ENCODE measurements at places on chromosomes 6 and 20.
A peak's percentile ranks its signal among the peaks of the same experiment; 100 is the strongest.

GRCh38 chr20:52399352-52399751 lies 207.8 kb upstream of the ZFP64 start:
- no peak for DNase-seq

GRCh38 chr20:2871661-2872458 lies 1.4 kb upstream of the PTPRA start:
- DNase-seq, result no peak

DNA sequence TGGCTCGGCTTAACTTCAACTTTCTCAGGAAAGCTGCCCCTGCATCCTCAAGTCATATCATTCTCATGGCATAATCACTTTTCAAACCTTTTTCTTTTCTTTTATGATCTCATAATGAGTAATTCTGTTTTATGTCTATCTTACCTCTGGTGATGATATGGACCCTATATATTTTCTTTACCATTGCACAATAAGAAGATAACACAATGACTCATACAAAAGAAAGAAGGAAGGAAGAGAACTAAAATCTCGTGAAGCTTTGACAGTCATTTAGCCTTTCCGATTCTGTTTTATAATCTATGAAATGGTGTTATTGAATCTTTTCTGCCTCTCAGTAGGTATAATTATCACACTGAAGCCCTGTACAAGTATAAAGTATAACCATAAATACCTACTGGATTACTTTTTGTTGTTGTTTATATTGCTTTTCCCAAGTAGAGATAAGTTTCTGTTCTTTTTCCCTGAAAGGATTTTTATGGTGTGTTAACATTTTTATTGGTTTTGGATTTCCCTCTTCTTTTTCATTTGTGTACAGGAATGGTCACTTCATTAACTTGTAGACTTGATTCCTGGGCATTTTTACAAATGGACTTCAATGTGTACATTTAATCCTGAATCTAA lies 300.9 kb downstream of the LAMA2 start:
- no peak for DNase-seq

DNA sequence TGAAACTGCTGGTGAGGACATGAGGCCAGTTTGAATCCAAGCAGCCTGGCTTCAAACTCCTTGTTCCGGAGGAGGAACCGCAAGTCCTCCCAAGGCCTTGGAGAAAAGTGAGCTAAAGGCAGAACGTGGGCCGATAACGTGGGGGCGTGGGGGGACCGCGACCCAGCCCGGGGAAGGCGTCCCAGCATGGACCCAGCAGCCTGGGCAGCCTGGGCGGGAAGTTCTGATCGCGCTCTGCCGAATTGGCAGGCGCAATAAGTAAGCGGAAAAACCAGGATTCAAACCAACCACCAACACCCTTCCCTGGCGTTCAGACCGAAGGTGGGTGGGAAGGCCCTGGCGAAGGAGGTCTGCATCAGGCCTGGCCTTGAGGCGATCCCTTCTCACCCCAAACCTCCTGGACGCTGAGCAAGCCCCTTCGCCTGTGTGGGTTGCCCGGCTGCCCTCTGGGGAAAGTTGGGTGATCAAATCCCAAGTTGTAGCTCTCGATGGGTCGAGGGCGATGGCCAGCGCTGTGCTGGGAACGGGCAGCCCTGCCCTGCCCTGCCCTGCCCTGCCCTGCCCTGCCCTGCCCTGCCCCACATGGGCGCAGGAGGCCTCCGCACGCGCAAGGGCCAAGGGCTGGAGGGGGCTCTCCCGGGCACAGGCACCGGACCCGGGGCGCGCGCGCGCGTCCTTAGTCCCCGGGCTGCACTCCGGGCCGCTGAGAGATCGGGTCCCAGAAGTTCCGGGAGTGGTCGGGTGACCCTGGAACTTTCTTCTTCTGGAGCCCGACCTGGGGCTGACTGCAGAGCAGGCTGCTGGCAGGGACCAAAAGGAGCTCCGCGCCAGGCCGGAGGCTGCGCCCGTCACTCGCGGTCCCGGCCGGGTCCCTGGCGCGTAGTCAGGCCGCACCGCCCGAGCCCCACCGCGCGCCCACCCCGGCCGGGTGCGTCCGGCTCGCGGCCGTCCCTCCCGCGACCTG lies 637 bp upstream of the SLC22A3 start:
- DNase-seq, result no peak

- DNase-seq, result no peak
Observed at GRCh38 chr6:152893187-152893586, 89.7 kb downstream of the FBXO5 start.

GRCh38 chr20:5001174-5002076 lies at the start of gene SLC23A2:
SLC23A2 (minus strand) TSS chr20:5001510; CDS start chr20:4932562, 68,948 bp downstream.
- DNase-seq, result peak; percentile 77

DNA sequence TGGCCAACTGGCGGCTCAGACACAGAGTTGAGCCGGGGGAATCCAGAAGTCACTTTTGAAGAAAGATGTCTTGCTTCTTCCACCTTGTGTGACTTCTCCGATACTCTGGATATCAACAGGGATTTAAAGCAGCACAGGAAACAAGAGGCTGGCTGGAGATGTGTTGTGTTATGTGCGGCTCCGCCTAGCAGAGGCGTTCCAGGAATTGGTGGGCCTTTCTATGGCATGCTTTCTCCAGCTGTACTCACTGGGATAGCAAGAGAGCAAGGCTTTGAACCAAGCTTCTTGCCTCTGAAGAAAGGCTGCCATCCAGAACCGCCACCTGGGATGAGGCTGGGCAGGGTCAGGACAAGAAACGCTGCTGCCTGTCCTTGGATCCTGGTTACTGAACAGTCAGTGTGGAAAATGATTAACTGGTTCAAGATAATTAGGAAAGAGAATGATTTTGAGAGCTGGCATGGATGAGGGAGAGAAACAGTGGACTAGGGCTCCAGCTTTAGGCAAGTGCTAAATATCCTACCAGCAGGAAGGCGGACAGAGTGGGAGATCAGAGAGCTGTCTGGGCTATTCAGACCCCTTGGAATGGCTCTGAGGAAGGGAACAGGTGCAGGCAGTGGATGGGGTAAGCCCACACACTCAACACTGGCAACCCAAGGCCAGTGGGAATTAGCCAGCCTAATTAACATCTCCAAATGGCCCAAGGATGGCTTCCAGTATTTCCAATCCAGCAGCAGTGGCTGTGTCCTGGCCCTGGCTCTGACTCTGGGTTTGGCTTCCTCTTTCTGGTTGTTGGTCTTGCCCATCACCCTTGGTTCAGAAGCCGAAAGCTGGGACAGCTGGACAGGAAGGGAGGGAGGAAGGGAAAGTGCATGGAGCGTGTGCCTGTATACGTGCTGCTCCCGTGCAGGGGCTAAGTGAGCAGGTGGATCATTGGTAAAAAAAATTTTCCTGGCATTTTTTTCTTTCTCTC lies 31.9 kb downstream of the INSM1 start:
- DNase-seq, result no peak

DNA sequence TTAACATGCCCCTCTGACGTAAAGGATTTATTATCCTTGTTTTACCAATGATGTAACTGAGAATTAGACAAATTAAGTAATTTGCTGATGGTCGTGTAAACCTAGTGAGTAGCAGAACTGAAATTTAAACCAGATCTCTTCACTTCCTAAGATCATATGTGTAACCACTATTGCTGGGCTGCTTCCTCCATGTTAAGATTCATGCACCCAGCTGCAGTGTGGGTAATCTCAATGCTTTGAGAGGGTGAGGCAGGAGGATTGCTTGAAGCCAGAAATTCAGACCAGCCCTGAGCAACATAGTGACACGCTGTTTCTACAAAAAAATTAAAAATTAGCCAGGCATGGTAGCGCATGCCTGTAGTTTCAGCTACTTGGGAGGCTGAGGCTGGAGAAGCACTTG lies 97.9 kb downstream of the L3MBTL3 start:
- no peak for DNase-seq

DNA sequence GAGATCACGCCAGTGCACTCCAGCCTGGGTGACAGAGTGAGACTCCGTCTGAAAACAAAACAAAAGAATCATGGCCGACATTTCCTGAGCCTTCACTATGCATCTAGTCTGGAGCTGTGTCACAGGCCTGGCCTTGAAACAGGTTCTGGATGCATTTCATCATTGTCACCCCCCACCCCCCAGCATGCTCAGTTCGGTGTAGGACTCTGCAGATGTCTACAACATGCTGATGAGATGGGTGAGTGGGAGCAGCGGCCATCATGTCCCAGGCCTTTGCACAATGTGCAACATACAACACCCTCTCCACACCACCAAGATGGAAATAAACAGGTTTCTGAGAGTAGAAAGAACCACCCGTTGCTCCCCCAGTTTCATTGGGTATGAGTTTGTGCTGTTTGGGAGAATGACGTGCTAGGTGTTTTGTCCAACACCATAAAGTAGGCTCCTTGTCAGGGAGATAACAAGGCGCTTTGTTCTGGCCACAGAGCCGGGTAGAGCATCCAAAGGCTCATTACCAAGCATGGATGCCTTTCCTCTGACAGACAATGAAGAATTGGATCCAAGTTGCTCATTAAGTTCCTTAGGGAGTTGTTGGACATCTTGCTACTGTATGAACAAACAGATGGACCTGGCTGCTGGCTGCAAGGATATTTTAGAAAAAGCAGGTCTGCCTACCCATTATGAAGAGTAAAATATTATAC lies 22.1 kb downstream of the SNHG17 start:
- DNase-seq, result peak; percentile 45

GRCh38 chr6:160030103-160030502 lies 61.2 kb downstream of the IGF2R start:
- DNase-seq, result no peak

DNA sequence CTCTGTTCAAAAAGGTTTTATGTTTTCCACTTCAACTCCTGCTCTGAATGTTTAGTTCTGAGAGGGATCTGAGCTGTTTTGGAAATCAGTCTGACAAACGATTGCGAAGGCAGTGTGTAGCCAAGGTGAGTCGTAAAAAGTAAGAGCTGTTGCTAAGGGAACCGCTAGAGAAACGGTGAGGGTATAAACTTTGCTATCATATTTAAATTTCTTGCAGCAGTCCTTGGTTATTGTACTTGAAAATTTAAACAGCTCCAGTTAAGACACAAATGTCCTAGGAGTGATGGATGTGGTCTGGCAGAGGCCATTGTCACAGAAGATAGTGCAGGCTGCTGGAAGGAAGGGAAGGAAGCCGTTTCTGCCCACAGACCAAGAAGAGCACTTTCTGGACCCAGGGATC lies 64.9 kb upstream of the CITED2 start:
- no peak for DNase-seq

GRCh38 chr6:127950566-127951145 lies 49.8 kb upstream of the THEMIS start:
- DNase-seq, result no peak

DNA sequence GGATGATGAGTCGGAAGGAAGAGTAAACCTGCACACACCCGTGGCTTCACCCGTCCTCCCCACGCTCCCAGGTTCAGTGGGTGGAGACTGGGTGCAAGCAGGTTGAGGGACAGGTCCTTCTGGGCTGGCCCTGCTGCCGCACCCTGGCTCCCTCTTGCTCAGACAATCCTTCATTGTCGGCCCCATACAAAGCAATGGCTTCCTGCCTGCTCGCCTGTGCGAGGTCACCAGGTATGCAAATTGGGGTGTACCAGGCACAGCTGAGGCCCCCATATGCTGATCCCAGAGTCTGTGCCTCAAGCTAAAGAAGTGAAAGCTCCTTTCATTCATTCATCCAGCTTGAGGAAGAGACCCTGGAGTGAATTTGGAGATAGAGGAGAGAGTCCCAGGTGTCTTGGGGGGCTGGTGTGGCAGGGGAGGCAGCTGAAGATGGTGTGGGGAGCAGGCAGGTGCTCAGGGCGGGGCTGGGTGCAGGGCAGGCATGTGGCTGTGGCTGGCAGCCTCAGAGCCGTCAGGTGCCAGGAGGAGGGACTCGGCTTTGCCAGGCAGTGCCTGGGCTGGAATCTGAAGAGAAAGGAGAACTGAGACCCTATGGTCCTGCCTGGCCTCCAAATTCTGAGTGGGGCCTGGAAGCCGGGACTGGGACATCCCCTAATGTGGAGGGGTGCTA lies 4.7 kb downstream of the SLCO4A1 start:
- no peak for DNase-seq

DNA sequence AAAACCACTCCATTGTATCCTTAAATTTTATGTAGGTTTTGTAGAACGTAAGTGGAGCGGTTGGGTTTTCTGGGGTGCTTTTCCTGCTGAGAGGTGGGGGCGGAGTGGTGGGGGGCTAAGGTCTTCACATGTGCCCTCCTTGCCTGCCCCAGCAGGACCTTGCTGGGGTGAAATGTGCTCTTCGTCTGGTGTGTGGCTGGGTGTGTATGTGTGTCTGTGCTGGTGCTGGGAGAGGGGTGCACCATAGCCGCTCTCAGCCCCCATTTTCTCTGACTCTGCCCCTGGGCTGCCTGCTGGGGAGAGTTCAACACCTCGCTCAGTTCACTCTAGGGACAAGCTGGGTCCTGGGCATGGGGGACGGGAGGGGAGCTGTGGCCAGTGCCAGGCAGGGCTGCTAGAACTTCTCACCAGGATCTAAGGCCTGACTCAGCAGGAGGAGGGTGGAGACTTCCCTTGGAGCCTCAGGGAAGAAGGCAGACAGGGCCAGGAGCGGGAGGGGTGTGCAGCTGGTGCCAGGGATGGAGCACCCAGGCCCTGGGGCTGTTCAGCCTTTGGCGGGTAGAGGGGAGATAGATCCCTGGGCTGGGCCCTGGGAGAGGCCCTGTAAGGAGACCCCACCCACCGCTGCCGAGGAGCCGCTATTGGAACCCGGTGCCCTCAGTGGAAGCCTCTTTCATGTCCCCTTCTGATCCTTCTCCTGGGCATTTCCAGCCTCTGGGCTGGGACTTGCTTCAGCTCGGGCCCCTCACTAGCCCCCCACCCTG lies 4.8 kb downstream of the SOX18 start:
- DNase-seq, result no peak

DNA sequence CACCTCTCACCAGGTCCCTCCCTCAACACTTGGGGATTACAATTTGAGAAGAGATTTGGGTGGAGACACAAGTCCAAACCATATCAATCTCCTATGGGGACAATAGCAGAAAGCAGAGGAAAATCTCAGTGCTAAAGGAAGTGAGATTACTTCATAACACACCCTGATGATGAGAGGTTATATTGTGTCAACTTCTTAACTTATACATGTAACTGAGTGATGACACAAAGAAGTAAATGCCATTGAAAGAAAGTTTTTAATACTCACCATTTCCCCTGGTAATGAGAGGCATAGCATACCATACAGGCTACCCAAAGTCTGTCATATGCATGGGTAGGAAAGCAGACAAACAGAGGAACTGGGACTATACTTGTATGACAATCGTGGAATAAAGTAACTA lies 137.2 kb downstream of the MMUT start:
- DNase-seq, result no peak

GRCh38 chr6:42545226-42545773 lies 18.5 kb upstream of the UBR2 start:
- no peak for DNase-seq

GRCh38 chr20:49727478-49727877 lies 13.8 kb upstream of the B4GALT5 start:
- DNase-seq, result no peak

- DNase-seq, result no peak
Observed at GRCh38 chr6:53615633-53616449, 49.7 kb downstream of the KLHL31 start.

GRCh38 chr6:142280265-142280664 lies 21.5 kb upstream of the ADGRG6 start:
- no peak for DNase-seq

DNA sequence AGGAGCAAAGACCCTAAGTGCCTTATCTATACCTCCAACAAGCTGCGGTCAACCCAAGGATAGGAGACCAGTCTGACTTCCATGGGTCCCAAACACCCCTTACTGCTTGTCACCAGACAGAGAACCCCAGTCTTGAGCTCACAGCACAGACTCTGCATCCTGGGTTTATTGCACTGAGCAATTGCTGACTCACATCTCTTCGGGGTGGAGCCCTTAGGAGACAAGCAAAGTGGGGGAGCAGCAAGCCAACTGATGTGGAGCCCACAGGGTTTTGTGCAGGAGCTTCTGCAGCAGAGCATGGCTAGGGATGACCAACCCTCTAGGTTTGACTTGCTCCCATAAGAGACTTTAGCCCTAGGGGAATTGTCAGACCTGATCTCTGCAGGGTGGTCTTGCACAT lies 38.6 kb upstream of the EYS start:
- no peak for DNase-seq

Data from activated CD8-positive, alpha-beta memory T cell treated with anti-CD3 and anti-CD28 coated beads for 24 hours (primary cell).